ENCODE measurements at places on chromosomes 5 and 9. TPM values are rescaled to one million over a fixed set of nuclear protein-coding genes. Genes with fewer than 3 reads are reported as not detected.

Gene EXOSC2
- total RNA-seq, result 30.5 TPM

Gene LHX6
- 20.4 TPM for total RNA-seq

Gene IFNK
- total RNA-seq, result not detected

Gene NUTM2F
- total RNA-seq, result not detected

Gene IL9
- total RNA-seq, result not detected

Gene FGFR4
- 2.7 TPM for total RNA-seq

Data from temporal lobe (tissue), 4 donors.